ENCODE measurements at places on chromosomes 11 and 22.

- DNase-seq = peak; percentile 83
These were observed 39.6 kb downstream of the NUMA1 start for GRCh38 chr11:72040491-72041363.

DNA sequence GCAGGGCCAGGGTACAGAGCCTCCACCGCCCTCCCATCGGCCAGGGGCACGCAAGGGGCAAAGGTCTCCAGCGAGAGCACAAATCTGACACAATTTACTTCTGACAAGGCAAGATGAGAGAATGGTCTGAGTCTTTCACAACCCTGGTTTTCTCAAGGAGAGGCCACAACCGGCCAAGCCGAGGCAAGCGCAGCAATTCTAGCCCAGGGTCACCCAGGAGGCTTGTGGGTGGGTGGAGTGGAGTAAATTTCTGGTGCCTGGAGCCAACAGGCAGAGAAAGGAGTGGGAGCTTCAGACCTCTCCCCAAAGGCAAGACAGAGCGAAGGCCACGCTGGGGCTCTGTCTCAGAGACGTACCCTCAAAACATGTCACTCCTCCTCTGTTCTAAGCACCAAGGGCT, 9.3 kb downstream of the LARGE2 start:
- DNase-seq = no peak

DNA sequence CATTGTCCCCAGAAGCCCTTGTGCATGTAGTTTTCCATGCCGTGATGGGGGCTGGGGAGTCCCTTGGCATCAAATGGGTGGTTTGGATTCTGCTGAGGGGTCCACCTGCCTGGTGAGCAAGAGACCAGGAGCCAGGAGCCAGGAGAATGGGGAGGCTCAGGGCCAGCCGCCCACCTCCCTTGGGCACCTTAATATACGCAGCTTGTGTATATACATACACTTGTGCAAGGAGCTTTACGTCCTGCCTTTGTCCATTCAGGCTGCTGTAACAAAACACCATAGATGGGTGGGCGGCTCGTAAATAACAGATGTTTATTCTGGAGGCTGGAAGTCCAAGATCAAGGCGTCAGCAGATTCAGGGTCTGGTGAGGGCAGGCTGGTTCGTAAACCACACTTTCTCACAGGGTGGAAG, 62.5 kb downstream of the SMIM38 start:
- no peak for DNase-seq

- no peak for DNase-seq
These were observed 45.6 kb upstream of the GDPD4 start for GRCh38 chr11:77346906-77347603.

GRCh38 chr11:2846056-2846455, 39.5 kb downstream of the CDKN1C start:
- DNase-seq = no peak

DNA sequence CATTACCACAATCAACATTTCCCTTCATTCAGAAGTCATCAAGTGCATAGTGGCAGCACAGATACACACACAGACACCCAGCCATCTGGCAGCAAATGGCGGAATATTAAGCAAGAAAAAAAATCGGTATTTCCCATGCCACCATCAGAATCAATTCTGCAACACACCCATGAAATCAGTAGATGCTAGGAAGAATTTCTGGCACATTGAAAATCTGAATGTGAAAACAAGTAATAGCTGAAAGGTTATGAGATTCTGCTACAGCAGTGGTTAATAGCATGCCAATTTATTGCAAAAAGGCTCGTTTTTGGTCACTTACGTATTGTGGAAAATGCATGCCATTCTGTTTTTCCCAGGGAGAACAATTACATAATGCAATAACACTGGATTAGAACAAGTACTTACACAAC, 91.1 kb downstream of the PICALM start:
- no peak for DNase-seq

GRCh38 chr22:47175151-47176025, 412.9 kb downstream of the TBC1D22A start:
- DNase-seq = no peak

DNA sequence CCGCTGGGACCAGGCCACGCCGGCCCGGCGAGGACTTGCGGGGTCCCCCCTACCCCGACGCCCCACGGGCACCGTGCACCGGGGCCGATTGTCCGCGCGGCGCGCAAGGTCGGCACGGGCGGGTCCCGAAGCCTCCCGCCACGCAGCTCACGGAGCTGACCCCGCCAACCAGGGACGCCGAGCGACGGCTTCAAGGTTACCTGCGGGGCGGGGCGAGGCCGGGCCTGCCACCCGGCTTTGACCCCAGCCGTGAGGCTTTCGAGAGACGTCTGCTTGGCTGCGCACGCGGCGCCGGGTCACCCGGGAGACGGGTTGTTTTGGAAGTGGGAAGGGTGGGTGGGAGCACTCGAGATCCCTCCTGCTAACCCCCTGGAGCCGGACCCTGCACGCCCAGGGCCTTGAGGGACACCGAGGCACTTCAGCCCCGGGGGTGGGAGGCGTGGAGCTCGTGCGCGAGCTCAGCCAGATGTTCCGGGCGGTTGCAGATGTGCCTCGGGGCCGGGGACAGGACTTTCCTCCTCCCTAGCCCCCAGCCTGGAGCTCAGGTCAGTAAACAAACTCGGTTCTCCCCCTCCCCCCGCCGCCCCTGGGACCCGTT, 3.2 kb upstream of the WNT11 start:
- DNase-seq = peak; percentile 12
